Activated CD8-positive, alpha-beta T cell treated with anti-CD3 and anti-CD28 coated beads for 36 hours (primary cell): ENCODE measurements at places on chromosomes 16 and 17.

GRCh38 chr17:7019839-7020519 lies 2.9 kb upstream of the BCL6B start:
- peaks cover 18% of the 10 kb centered on the region for H3K36me3 ChIP-seq
- H3K4me1 ChIP-seq: peaks cover 65% of the 10 kb centered on the region

DNA sequence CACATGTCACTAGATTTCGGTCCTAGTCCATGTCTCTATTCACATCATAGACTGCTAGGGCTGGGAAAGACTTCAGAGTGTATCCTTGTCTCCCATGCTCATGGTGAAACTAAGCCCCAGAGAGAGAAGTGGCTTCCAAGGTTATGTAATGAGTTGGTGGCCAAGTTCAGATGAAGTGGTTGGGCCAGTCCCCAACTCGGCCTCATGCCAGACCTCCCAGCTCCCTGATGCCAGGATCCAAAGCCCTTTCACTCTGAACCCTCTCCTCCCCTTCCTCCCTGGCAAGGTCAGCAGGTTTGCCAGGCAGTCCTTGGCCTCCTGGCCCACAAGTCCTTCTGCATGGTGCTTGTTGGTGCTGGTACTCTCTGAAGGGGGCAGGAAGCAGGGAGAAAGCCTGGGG lies 189.7 kb downstream of the AXIN2 start:
- peaks cover 19% of the 10 kb centered on the region for H3K4me1 ChIP-seq
- H3K36me3 ChIP-seq: no peaks in the 10 kb centered on the region
- no peak overlapping the region for H3K27ac ChIP-seq
- peaks cover 18% of the 10 kb centered on the region for H3K27me3 ChIP-seq

- no peaks in the 10 kb centered on the region for H3K27me3 ChIP-seq
- H3K4me3 ChIP-seq: no peak overlapping the region
- DNase-seq: no peak
- peaks cover 35% of the 10 kb centered on the region for H3K36me3 ChIP-seq
- peaks cover 18% of the 10 kb centered on the region for H3K4me1 ChIP-seq
- H3K27ac ChIP-seq: peak overlapping the region; percentile 36
Observed at GRCh38 chr17:75319904-75320691, 30.9 kb upstream of the SLC25A19 start.

DNA sequence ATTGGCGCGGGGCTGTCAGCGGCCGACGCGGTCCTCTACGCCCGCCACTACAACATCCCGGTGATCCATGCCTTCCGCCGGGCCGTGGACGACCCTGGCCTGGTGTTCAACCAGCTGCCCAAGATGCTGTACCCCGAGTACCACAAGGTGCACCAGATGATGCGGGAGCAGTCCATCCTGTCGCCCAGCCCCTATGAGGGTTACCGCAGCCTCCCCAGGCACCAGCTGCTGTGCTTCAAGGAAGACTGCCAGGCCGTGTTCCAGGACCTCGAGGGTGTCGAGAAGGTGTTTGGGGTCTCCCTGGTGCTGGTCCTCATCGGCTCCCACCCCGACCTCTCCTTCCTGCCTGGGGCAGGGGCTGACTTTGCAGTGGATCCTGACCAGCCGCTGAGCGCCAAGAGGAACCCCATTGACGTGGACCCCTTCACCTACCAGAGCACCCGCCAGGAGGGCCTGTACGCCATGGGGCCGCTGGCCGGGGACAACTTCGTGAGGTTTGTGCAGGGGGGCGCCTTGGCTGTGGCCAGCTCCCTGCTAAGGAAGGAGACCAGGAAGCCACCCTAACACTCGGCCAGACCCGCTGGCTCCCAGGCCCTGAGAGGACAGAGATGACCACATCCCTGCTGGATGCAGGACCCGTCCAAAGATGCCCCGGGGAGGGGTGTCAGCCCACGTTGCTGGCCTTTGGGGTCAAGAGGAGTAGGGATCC lies 2.4 kb upstream of the NECAB2 start:
- H3K4me3 ChIP-seq: no peak overlapping the region
- H3K27me3 ChIP-seq: peaks cover 13% of the 10 kb centered on the region
- H3K4me1 ChIP-seq: peaks cover 5% of the 10 kb centered on the region
- no peaks in the 10 kb centered on the region for H3K36me3 ChIP-seq
- no peak overlapping the region for H3K27ac ChIP-seq
